Amniotic stem cell (primary cell): ENCODE measurements at places on chromosomes 1 and 21.
A peak's percentile ranks its signal among the peaks of the same experiment; 100 is the strongest.

DNA sequence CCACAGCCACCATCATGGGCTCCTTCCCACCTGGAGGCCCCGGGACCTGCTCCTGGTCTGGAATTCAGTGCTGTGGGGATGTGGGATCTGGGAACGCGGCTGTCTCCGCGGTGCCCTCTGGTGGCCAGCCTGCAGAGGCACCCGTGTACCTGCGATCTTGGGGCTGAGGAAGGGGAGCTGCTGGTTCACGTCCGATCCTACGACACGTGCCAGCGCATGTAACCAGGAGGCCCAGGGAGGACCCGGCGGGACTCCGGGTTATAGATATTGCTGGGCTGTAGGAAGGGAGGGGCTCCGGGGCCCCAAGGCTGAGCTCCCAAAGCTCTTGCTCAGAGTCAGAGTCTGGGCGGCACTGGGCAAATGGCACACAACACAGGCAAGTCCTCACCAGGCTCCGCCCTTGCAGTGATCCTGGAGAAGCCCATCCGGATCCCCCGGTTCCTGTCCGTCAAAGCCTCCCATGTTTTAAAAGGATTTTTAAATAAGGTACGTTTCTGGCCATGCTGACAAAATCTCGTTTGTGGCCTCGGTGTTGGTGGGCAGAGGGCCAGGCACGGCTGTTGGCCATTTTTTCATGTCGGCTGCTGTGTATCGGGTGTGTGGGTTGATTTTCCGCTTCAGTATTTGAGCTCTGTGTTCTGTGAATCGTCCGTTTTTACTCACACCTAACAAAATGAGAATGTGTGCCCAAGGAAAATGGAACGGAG, 20.1 kb downstream of the FAAP20 start:
- peak; percentile 16 for DNase-seq

GRCh38 chr1:242100921-242101320, 102.0 kb upstream of the MAP1LC3C start:
- DNase-seq, result no peak

DNA sequence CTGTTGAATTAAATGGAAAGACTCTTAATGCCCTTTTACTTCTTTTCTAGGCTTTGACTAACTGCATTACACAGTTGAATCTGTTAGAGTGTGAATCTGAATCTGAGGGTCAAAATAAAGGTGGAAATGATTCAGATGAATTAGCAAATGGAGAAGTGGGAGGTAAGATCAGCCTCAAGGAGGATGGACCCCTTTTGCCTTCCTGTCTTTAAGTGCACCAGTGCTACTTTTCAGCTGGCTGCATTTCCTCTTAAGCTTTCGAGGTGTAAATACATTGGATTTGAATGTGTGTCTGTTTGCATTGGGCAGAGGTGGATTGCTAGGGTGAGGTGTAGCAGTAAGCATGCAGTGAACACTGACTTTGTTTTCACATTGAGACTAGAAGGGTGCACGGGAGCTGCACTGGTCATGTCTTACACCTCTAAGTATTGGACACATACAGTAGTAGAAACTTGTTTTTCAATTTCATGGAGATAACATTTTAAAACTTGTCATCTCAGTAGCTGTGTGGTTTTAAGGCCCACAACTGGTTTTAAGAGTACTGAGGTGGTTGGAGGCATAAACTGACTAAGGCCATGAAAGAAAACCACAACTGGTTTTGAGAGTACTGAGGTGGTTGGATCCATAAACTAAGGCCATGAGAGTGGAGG, 35.4 kb downstream of the MIA3 start:
- DNase-seq, result no peak

GRCh38 chr1:5949085-5949760, 43.0 kb downstream of the NPHP4 start:
- DNase-seq, result no peak
